Hematopoietic multipotent progenitor cell treated with erythropoietin and hydrocortisone succinate and interleukin-3 and kit ligand, for 6 days (in vitro differentiated cells): ENCODE measurements at places on chromosomes 1 and 21.

GRCh38 chr1:108892356-108893140 lies 15.8 kb downstream of the GPSM2 start:
- DNase-seq, result no peak

DNA sequence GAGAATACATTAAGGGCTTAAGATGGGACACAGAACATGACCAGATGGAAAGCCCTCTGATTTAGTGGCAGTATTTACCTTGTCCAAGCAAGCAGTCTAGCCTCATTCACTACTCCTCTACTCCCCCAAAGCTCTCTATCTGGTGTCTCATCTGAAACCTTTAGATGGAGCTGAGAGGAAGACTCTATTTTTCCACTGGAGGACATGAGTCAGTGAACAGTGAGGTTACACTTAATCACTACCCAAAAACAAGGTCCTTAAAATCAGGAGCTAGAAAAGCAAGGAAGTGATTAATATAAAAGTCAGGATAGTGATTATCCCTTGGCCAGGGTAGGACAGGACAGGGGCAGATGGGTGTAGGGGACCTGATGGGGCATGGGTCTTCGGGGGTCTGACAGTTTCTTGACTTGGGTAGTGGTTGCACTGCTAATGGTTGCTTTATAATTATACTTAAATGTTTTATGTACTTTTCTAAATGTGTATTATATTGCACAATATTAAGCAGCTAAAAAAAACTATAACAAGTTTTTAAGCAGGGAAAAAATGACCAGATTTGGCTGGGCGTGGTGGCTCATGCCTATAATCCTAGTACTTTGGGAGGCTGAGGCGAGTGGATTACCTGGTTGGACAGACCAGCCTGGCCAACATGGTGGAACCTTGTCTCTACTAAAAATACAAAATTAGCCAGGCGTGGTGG lies 3.0 kb downstream of the PTPN22 start:
- DNase-seq, result no peak

DNA sequence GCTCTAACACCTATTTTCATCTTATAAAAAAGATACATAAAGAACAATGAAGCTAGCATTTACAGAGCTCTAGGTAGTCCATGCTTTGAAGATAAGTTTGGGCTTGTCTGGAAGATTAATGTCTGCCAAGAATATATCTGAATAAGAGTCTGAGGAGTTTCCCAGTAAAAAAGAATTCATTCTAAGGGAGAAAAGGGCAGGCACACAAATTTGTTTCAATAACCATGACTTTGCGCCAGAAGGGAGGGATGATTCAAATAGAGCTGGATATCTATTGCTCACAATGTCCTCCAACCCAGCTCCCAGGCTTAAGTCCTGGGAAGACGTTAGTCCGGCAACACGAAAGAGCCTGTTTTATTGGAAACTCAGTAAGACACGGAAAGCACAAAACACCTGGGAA lies 9.7 kb upstream of the TTLL7 start:
- no peak for DNase-seq

- peak; percentile 17 for DNase-seq
Measured at GRCh38 chr1:193677874-193678273, 491.5 kb upstream of the B3GALT2 start.

DNA sequence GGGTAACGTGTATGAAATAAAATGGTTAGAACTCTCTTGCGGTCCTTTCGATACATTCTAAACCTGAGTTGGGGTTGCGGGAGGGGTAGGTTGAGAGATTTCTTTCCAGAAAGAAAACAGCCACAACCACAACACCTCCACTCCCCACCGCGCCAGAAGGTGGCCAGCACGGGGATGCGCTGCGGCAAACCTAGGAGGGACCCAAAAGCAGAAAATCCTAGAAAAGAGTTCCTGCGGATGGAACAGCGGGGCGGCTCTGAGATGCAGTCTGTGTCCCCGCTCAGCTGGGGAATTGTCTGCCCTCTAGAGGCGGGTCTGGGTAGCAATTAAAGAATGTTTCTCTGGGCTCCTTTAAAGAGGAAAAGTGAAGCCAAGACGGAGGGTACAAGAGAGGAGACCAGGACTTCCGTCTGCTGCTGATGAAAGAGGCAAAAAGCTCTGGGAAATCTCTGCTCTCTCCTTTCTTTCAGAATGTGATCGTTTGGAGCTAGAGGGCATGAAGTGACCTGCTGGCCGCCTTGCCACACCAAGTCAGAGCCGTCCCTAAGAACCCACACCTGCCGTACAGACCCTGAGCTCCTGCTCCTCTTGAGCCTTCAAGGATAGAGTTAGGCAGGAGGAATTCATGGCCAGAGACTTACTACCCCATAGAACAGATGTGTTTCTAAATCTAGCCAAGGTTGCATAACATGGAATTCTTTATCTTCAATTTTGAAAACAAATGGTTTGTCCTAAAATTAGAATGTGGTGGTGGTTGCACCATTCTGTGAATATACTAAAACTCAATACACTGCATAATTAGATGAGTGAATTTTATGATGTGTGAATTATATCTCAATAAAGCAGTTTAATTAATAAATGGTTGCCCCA lies 46.5 kb upstream of the COA6 start:
- peak; percentile 78 for DNase-seq

GRCh38 chr1:99469550-99469971 lies 176.4 kb upstream of the PALMD start:
- DNase-seq, result no peak

DNA sequence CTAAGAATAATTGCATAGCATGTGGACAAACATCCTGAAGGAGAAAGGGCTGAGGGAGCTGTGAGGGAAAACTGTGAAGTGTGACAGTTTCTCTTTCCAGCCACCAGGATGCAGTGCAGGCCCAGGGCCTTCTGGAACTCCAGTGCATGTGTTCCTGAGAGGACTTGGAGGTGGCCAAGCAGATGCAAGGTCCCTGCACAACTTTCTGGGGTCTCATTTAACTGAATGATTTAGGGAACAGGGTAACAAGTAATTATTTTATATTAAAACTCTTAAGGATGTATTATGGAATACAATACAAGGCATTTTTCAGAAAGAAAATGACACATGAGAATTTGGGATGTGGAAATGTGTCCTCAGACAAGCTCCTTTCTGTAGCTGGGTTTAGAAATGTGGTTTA lies 61.2 kb upstream of the MCOLN3 start:
- DNase-seq, result peak; percentile 73

DNA sequence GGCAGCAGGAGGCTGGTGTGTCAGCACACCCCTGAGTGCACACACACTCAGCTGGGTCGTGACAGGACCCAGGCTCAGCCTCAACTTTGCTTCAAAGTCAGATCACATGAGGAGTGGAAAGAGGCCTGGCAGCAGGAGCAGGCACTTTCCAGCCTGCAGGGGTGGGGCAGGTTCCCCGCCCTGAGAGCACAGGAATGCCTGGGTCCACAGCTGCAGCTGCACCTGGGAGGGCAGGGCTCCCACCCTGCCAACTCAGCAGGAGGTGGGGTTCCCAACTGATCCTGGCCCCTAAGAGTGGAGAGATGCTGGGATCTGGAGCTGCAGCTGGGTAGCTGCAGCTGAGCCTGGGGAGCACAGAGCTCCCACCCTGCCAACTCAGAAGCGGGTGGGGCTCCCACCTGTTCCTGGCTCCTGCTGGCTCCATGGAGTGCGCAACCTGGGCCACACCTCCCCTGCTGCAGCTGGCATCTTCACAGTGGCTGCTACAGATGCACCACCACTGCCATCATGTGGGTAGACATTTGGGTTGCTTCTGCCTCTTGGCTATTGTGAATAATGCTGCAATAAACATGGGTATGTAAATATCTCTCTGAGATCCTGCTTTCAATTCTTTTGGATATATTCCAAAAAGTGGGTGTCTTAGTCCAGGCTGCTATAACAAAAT lies 415.4 kb downstream of the TTLL7 start:
- no peak for DNase-seq

DNA sequence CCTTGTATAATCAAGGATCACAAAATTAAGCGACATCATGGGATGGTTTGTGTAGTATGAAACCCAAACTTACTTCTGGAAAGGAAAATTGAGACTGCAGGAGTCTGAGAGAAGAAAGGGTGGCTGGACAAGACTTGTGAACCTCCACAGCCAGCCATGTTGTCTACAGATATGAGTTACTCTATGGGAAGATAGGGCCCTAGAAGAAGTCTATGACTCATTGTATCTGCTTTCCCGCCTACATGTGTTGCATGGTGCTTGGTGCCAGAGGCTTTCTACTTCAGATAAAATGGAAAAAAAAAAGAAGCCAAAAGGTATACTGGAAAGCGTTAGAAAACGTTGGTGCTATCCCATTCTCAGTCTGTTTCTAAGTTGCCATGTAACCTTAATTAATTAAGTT lies 18.7 kb upstream of the OR6N2 start:
- DNase-seq, result peak; percentile 62

- DNase-seq, result no peak
Measured at GRCh38 chr1:209012443-209013196, 570.9 kb upstream of the CAMK1G start.
